Fibroblast of skin of scalp (primary cell): ENCODE measurements at places on chromosomes 7 and 10.
A peak's percentile ranks its signal among the peaks of the same experiment; 100 is the strongest.

- DNase-seq, result peak; percentile 92
Measured at GRCh38 chr10:91340613-91341362, 69.4 kb upstream of the HECTD2 start.

- no peak for DNase-seq
Measured at GRCh38 chr10:79063071-79063491, 5.7 kb upstream of the ZMIZ1 start.

GRCh38 chr7:132343199-132343598 lies 233.1 kb downstream of the PLXNA4 start:
- DNase-seq, result no peak

DNA sequence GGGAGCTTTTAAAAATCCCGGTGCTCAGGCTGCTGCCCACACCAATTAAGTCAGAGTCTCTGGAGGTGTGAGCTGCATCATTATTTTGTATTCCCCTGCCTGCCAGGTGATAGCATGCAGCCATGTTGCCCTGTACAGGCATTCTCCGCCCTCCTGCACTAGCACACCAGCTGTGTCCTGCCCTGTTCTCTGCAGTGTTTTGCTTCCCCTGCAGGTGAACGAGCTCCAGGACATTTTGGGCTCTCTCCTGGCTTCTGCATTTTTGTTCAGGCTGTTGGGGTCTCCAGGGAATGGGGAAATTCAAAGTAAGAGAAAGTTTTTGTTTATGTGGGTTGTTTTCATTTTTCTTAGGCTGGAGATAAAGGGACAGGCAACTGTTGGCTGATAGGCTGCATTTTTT lies 271.0 kb upstream of the COBL start:
- no peak for DNase-seq

GRCh38 chr7:138459413-138460175 lies 465 bp upstream of the TRIM24 start:
- DNase-seq, result peak; percentile 98

DNA sequence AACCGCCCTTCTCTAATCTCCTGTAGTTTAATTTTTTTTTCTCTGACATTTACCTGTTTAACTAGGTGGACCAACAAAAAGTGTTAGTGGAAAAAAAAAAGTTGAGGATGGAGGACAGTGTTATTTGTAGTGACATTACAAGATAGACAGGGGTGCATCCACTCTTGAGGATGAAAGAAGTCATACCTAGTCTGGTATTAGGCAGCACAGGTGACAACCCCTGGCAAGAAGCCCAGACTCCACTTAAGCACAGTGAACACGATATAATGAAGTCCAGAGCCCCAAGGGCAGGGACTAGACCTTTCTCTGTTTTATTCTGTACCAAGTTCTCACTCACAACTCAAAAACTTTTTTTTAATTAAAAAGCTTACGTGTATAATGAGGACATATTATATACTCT lies 268.4 kb downstream of the GPR37 start:
- no peak for DNase-seq

DNA sequence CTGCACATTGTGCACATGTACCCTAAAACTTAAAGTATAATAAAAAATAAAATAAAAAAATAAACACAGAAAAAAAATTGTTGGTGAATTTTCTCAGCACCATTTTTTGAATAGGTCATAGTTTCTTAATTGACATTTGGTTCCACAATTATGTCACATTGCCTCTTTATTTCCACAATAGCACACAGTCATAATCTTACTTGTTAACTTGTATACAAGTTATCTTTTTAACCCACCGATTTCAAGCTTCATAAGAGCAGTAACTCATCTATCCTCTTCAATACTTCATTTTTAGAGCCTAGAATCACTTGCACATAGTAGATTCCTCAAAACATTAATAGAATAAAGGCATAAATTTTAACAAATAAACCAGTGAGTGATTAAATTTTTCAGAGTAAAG lies 1425.1 kb upstream of the LRRTM3 start:
- DNase-seq, result no peak

GRCh38 chr7:40673285-40673684 lies 538.5 kb downstream of the SUGCT start:
- peak; percentile 76 for DNase-seq

DNA sequence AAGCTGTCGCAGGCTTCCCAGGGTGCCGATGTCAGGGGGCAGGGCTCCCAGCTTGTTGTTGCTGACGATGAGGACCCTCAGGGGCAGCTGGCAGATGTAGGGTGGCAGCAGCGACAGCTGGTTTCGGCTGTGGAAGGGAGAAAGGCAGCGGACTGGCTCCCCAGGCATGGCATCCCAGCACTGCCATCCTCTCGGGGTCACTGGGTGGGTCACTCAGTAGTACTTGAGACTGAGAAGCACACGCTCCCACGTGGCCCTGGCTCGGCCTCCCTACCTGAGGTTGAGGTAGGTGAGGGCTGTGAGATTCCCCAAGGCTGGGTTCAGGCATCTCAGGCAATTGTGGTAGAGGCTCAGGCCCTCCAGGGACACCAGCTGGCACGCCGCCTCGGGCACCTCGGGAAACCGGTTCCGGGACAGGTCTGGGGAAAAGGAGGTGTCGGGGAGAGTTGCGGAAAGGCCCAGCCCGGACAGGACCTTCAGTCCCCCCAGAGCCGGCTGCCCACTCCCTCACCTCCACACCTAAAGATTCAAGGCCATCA lies 3.8 kb downstream of the LRCH4 start:
- no peak for DNase-seq

DNA sequence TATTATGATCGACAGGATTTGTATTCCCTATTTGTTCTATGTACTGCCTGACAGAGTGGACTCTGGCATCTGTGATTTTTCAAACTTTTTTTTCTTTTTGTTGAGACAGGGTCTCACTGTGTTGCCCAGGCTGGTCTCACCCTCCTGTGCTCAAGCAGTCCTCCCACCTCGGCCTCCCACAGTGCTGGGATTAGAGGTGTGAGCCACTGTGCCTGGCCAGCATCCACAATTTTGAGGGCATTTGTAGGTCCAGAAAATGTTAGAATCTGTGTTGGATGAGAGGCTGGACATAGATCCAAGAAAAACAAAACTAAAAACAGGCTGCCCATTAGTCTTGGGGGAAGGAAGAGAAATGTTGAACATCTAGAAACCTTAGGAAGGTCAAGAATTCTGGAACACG lies 34.3 kb downstream of the SGPL1 start:
- peak; percentile 55 for DNase-seq

DNA sequence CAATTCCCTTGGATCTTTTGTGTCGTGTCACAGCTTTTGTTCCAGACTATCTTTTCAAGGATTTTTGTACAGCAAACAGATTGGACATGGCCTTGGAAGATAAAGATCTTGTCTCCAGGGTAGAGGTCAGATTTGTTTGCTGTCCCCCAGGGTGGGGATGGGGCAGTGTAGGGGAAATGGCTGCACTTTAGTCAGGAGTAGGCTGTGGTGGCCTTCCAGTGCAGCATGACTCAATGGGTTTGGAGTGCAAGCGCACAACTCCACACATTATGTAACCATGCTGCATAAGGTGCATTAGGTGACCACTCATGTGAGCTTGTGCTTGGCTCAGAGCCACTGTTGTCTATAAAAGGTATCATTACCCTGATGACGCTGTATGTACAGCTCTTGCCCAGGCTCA lies 23.9 kb upstream of the ADAMTS14 start:
- DNase-seq, result no peak

DNA sequence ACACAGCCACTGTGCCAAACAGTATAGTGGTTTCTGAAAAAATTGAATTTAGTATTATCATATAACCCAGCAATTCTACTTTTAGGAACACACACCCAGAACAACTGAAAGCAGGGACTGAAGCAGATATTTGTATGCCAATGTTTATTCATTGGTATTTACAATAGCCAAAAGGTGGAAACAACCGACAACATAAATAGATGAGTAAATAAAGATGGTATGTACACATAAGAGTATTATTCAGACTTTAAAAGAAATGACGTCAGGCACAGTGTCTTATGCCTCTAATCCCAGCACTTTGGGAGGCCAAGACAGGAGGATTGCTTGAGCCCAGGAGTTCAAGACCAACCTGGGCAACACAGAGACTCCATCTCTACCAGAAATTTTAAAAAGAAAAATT lies 7.2 kb downstream of the CDCA7L start:
- no peak for DNase-seq

DNA sequence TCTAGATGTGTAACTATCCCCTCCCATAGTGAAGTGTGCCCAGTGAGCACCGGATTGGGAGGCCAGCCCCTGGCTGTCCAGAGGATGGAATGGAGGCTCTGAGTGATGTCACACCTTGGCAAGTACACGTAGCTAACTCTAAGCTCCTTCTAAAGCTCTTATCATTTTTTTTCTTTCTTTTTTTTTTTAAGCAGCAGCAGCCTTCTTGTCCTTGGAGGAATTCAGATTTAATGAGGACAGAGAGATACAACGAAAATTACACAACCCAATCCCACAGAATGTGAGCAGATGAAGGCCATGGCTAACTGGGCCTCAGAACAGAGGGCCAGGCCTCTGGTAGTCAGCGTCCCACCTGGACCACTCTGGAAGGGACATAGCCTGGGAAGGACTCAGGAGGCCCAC lies 11.3 kb downstream of the TNS3 start:
- peak; percentile 51 for DNase-seq

DNA sequence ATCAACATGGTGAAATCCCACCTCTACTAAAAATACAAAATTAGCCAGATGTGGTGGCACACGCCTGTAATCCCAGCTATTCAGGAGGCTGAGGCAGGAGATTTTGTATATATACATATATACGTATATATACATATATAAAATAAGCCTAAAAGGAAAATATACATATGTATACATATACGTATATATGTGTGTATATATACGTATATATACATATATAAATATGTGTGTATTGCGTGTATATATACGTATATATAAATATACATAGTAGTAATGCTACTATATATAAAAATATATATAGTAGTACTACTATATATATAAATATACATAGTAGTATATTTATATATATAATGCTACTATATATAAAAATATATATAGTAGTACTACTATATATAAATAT lies 26.5 kb upstream of the PBLD start:
- DNase-seq, result no peak

- no peak for DNase-seq
Measured at GRCh38 chr7:105712877-105713276, 131.6 kb upstream of the EFCAB10 start.

DNA sequence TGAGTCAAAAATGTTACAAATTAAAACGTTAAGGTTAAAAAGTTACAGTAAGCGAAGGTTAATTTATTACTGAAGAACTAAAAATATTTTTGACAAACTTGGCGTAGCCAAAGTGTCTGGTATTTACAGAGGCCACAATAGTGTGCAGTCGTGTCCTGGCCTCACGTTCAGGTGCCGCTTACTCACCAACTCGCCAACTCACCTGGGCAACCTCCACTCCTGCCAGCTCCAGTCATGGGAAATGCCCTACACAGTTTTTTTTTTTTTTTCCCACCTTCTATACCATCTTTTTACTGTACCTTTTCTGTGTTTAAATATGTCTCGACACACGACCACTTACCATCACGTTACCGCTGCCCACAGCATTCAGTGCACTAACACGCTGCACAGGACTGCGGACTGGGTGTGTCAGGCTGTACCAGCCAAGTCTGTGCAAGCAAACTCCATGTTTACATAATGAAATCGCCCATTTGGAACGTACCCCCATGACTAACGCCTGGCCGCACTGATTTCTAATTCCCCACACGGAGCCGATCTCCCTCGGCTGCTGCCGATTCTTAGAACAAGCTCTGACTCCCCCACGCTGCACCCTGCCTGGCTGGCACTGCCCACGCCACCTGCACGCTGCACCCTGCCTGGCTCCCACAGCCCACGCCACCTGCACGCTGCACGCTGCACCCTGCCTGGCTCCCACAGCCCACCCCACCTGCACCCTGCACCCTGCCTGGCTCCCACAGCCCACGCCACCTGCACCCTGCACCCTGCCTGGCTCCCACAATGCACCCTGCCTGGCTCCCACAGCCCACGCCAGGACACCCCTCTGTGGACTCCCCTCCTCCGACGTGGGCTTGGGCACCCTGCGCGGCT lies 203.1 kb downstream of the ZMYND11 start:
- no peak for DNase-seq

DNA sequence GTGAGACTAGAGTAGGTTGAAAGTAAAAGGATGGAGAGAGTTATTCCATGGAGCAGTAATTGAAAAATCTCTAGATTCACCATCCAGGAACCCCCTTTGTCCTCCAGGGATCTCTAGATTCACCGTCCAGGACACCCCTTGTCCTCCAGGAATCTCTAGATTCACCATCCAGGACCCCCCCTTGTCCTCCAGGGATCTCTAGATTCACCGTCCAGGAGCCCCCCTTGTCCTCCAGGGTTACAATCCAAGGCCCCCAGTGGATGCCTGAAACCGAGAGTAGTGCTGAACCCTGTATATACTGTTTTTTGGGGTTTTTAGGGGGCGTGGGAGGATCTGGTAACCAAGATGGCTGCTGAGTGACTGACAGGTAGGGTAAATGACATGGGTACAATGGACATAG lies 38.3 kb upstream of the PPP2R2D start:
- DNase-seq, result no peak

GRCh38 chr10:11148142-11149028 lies 130.7 kb downstream of the CELF2 start:
- DNase-seq, result peak; percentile 9

GRCh38 chr7:47408675-47409074 lies 173.2 kb downstream of the TNS3 start:
- no peak for DNase-seq

DNA sequence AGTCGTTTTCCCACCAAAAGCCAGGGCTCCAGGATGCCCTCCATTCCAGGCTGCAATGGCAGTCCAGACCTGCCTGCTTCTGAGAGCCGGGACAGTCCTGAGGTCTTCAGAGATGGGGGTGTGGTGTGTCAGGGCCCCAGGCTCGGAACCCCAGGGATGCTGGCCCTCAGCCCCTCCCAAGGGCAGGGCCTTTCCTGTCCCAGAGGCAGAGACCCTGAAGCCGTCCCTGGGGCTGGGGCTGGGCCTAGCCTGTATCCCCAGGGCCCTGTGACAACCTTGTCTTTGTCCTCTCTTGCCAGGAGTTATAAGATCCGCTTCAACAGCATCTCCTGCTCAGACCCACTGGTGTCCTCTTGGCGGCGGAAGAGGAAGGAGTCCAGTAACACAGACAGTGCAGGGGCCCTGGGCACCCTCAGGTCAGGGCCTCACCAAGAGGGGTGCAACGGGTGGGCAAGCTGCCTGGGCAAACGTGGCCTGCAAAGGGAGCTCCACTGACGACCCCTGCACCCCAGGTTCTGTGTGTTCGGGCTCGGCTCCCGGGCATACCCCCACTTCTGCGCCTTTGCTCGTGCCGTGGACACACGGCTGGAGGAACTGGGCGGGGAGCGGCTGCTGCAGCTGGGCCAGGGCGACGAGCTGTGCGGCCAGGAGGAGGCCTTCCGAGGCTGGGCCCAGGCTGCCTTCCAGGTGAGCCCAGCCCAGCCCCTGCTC lies 15.9 kb downstream of the NOS3 start:
- DNase-seq, result no peak

GRCh38 chr7:8015100-8015745 lies 46.6 kb downstream of the GLCCI1 start:
- DNase-seq, result no peak

DNA sequence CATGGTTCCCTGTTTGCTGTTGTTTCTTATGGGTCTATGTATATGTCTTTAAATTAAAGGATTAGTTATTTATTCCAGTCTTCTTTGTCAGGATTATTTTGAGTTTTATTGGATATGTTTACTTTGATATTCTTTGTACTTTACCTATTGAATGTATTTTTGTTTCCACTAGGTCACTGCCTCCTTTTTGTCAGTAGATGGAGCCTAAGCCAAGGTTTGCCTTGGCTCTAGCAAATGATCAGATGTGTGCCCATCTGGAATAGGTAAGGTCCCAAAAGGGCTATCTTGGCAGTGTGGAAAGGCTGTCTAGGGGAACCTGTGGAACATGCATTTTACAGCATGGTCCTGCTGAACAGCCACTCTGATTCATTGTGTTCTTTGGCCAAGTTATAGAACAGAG lies 337.3 kb upstream of the GHITM start:
- no peak for DNase-seq

GRCh38 chr7:155665957-155666287 lies 21.5 kb downstream of the RBM33 start:
- DNase-seq, result peak; percentile 86
